Activated gamma-delta T cell treated with anti-CD3 and anti-CD28 coated beads, Interleukin-2, amount 50 U/mL, for 16 hours (primary cell): ENCODE measurements at places on chromosomes 16 and 17.
A peak's percentile ranks its signal among the peaks of the same experiment; 100 is the strongest.

DNA sequence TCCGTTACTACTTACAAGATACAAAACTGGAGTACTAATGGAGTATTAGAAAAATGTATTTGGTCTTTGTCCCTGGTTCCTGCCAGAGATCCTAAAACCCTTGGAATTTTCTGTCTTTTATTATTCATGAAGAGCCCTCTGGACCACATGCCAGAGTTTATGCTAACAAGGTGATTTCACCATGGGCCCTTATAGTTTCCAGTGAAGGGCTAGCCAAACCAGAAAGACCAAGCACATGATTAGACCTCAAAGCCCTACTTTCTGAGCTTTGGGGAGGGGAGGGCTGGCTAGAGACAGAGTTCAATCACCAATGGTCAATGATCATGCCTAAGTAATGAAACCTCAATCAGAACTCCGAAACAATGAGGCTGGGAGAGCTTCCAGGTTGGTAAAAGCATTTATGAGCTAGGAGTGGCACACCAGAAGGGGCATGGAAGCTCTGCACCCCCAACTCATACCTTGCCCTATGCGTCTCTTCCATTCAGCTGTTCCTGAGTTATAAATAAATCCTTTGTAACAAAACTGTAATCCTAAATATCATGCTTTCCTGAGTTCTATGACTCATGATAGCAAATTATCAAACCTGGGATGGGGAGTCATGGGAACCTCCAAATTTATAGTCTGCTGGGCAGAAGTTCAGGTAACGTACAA, 10.4 kb downstream of the DCUN1D3 start:
- no peak for DNase-seq

DNA sequence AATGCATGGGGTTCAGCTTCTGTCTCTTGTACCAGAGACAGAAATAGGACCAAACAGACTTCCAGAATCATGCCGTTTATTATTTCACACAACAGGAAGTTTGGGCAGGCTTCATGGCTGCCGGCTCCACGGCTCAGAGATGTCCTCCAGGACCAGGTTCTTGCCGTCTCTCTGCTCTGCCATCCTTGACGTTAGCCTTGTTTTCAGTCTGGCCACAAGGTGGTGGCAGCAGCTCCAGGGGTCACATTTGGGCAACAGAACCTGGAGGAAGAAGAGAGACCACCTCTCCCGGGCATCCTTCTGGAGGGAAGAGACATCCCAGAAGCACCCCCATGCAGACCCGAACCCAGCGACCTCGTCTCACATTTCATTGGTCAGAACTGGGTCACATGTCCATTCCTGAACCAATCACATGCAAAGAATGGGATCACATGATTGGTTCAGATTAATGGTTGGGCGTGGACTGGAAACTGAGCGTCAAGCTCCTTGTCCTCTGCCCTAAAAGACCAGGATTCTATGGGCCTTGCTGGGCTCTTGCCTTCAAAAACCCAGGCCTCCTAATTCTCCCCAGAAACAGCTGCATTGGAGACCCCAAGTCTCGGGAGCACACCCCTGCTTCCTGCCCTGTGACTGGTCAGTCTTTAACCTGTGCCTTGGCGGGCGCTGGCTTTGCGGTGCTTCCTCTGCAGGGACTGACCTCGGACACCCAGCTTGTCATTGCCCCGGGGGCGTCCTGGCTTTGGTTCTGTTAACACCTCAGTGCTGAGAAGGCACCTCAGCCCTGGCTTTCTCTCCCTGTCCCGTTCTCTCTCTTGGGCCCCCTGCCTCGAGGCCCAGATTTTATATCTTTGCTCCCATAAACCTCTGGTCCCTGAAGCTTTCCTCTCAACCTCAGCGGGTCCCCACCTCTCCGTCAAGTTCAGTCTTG, 63.3 kb downstream of the IRF8 start:
- no peak for DNase-seq

DNA sequence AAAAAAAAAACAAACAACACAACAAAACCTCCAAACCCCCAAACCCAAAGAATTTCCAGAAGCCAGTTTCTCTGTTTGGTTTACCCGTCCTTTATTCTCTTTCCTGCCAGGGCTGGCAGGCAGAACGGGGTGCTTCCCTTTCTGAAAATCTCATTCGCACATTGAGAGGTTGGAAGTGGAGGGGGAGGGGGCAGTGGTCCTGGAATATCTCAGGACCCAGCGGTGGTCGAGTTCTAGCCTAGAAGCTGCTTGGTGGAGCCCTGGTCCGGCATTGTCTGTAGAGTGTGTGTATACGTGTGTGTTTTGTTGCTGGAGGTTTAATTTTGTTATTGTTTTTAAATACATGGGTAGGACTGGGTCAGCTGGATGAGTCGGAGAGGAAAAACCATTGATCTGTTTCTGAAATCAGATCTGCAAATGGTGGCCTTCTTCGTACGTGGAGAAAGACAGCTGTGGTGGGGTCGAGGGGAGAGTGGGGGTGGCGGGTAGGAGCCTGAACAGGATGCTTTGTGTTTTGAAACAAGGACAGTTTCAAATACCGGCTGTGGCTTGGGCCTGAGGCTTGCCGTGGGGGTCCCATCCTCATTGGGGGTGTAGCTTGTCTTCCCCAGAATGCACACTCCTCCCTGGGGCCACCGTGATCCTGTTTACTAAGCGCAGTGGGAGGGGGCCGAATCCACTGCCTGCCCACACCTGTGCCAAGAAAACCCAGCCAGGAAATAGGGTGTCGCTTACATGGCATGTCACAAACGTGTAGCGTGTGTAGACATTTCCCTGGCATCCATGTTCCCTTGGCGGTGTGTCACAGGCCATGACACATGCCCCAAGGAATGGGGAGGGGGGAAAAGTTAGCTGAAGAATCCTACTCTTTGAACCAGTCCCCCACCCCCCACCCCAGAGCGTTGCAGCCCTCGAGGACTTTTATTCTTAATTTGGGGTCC, 1.6 kb downstream of the CMIP start:
- DNase-seq: no peak

DNA sequence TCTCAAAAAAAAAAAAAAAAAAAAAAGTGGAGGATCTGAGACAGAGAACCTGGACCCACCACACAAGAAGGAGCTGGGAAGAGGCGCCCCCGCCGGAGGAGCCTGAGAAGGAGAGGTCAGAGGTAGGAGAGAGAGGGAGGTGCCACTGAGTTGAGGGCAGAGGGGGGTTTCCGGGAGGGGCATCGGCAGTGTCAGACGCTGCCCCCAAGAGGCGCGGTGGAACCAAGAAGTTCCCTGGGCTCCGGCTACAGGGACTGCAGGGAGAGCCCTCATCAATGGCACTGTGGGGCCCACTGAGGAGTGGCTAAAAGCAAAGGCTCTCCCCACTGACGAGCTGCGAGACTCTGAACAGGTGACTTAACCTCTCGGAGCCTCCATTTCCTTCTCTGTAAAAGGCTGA, 4.2 kb downstream of the CCDC42 start:
- peak; percentile 45 for DNase-seq

- no peak for DNase-seq
These were observed 68.8 kb downstream of the CEP112 start for GRCh38 chr17:66123163-66123562.

DNA sequence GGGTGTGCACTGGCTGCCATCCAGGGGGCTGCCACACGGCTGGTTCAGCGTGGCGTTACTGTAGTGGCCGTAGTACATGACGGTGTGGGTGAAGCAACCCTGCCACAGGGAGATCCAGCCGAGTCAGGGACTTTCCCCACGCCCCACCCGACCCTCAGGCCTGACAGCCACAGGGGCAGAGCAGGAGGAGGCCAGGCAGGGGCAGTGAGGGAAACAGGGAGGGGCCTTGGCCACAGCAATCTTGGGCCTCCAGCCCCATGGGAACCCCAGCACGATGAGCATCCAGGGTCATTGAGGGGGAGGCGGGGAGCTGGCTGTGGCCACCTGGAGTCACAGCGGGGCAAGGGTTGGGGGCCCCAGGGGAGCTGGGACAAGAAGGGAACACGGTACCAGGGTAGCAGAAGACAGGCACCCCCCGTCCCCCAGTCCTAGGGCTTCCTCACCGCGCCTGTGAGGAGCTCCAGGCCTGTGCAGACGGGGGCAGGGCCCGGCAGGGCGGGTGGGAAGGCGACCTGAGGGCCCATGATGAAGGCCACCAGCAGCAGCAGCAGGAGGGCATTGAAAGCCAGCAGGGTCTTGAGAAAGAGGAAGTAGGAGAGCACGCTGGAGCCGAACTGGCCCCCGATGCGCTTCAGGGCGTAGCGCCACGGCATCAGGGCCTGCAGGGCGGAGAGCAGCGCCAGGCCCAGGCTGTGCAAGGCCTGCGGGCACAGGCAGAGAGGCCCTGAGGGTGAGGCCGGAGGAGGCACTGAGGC, 4.3 kb downstream of the TMC6 start:
- DNase-seq: no peak

- DNase-seq: no peak
These were observed 6.9 kb downstream of the CHD9 start for GRCh38 chr16:53061701-53062159.

DNA sequence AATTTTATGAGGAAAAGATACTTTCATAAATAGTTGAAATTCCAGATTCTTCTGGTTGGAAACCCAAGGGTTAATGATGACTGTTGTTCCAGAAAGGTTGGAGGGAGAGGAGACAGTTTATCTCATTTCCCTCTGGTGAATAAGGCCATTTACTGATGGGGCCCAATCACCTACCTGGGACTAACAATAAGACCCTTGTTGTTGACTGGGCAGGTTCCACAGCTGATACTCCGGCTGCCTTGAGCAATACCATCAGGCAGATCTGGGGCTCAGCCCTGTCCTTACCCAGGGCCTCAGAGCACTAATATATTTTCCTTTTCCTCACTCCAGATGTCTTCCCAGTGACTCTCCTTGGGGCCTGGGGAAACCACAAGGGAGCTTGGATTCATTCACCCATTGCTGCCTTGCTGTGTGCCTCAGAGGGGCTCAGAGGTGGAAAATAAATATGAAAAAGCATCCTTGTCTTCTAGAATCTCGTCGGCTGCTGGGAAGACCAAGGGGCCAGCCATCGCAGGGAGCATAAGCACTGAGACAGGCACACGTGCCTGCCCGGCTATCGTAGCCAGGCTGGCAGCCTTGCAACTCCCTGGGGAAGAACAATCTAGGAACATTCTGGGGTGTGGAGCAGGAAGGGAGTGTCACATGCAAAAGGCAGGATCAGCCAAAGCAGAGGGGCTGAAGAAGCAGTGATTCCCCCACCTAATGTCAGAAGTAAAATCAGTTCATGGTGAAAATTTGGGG, 54.4 kb downstream of the MPRIP start:
- no peak for DNase-seq

- no peak for DNase-seq
These were observed 45.4 kb downstream of the CDH1 start for GRCh38 chr16:68782198-68783174.

GRCh38 chr17:72498364-72499210, 377.8 kb downstream of the SOX9 start:
- no peak for DNase-seq

- DNase-seq: no peak
These were observed 163.3 kb upstream of the PLCG2 start for GRCh38 chr16:81615833-81616232.

GRCh38 chr17:50060951-50061712, 5.2 kb downstream of the ITGA3 start:
- DNase-seq: no peak

GRCh38 chr17:21677126-21677910, 15.0 kb upstream of the KCNJ18 start:
- DNase-seq: no peak

DNA sequence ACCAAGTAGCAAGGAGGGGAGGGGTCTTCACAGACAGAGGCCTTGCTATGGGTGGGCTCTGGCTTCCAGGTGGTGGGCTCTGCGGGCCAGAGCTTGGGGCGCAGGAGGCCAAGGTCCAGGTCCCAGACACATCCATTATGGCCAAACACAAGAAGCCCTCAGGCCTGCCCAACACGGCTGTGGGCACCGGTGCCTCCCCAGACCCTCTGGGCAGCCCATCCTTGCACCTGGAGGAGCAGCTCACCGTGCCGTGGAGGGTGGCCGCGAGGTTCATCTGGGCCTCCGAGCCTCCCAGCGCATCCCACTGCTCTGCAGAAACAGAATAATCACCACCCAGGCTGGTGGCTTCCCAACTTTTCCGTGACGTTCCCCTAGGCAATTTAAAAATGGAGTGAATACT, 55.9 kb downstream of the TBC1D16 start:
- no peak for DNase-seq

DNA sequence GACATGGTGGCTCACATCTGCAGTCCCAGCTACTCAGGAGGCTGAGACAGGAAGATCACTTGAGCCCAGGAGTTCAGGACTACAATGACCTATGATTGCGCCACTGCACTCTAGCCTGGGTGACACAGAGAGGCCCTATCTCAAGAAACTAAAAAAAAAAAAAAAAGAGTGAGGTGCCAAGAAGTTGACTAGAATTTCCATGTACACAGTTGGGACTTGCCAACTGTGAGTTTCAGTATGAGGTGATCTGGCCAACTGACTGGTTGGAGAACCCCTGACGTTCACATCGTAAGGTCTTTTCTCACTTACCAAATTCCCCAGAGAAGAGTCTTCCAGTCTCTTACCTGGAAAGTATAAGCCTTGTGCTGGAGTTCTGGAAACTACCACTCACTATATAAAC, 3.1 kb upstream of the MED11 start:
- no peak for DNase-seq

GRCh38 chr17:74796866-74797265, 20.7 kb upstream of the NAT9 start:
- no peak for DNase-seq

DNA sequence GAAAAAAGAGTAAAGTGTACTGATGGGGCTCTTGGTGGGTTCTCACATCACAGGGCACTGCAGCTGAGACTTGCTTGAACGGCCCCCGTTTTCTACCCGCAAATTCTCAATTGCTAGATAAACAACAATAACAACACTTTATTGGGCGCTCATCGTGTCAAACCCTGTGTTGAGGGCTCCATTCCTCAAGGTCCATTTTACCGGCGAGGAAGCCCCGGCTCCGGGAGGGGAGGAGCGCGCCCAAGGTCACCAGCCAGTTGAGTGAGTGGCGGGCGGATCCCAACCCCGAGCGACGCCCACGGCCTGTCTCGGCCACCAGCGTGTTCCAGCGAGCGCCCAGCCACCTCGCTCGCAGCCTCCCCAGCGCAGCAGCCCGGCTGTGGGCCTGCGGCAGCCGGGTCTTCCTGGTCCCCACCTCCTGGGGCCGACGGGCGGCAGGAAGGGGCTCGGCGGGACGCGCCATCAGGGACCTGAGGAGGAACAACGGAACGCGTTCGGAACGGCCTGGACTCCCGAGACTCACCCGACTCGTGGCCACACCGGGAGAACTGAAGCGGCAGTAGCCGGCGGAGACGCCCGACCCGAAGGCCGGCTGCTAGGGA, 373 bp downstream of the CMC2 start:
- DNase-seq: peak; percentile 52

- DNase-seq: no peak
These were observed 1.3 kb downstream of the SLC5A10 start for GRCh38 chr17:18953231-18953728.
